ENCODE measurements at places on chromosomes 3 and 15. TPM values are rescaled to one million over a fixed set of nuclear protein-coding genes. Genes with fewer than 3 reads are reported as not detected.

DNA sequence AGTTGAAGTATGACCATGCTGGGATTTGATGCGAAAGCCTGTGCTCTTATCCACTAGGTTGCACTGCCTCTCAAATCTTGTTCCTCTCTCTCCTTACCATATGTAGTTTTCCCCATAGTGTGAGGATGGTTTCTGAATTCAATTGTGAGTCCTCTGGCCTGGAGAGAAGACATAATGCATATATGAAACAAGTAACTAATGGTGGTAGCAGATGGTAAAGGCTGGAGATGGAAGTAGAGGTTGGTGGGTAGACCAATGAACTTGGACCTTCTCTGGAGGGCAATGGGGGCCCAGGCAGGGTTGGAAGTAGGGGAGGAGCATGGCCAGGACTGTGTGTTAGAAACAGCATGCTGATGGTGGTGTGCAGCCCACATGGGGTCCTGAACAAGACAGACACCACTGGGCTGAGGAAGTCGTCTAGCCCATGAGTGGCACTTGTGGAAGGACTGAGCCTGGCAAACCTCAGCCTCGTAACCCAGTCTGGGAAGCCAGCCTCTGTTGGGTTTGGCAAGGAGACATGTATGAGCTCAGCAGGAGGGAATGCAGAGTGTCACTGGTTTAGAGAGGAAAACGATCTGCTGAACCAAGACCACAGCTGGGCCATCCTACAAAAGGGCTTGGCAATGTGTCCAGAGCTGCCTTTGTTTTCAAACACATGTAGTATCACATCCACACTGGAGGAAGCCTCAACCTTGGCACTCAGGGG lies 18.5 kb upstream of the LMCD1 start:
- DNase-seq = peak; percentile 83
- H3K27ac ChIP-seq = peak overlapping the region; percentile 77
- H3K4me1 ChIP-seq = peaks cover 34% of the 10 kb centered on the region
- H3K27me3 ChIP-seq = no peaks in the 10 kb centered on the region
- H3K36me3 ChIP-seq = no peaks in the 10 kb centered on the region

DNA sequence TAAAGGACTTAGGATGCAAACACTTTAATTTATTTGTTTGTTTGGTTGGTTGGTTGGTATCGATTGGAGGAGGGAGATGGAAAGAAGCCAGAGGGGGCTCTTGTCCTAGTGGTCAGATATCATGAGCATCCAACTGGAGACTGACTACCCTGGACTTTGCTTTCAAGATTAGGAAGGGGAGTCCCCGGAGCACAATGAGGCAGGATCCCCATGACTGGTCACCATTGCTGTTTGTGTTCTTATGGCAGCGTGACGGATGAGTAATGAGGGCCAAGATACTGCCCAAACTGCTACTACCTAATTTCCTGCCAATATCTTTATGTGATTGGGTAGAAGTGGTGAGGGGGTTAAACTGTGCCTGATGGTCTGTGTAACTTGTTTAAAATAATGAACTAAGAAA lies 354.6 kb upstream of the ROPN1 start:
- no peaks in the 10 kb centered on the region for H3K36me3 ChIP-seq
- no peak overlapping the region for H3K27ac ChIP-seq
- no peaks in the 10 kb centered on the region for H3K27me3 ChIP-seq
- H3K4me1 ChIP-seq = peaks cover 9% of the 10 kb centered on the region

GRCh38 chr15:61063875-61064320 lies 165.2 kb downstream of the RORA start:
- no peak overlapping the region for H3K4me3 ChIP-seq
- no peaks in the 10 kb centered on the region for H3K27me3 ChIP-seq
- H3K4me1 ChIP-seq = peaks cover 15% of the 10 kb centered on the region
- H3K36me3 ChIP-seq = no peaks in the 10 kb centered on the region

- no peak overlapping the region for H3K27ac ChIP-seq
- no peaks in the 10 kb centered on the region for H3K4me1 ChIP-seq
- no peaks in the 10 kb centered on the region for H3K36me3 ChIP-seq
- H3K27me3 ChIP-seq = no peaks in the 10 kb centered on the region
These were observed 215.8 kb downstream of the AGBL1 start for GRCh38 chr15:86295511-86295910.

DNA sequence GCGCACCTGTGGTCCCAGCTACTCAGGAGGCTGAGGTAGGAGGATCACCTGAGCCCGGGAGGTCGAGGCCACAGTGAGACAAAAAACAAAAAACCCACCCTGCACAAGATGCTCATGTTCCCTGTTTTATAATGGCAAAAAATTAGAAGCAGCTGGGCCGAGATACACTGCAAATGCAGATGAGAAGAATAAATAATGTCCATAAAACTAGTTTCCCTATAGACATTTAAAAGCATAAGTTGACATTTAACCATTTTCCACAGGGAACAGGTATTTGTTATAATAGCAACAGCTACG lies 537 bp upstream of the SCAP start:
- H3K27ac ChIP-seq = peak overlapping the region; percentile 69
- no peaks in the 10 kb centered on the region for H3K36me3 ChIP-seq
- no peak for DNase-seq

DNA sequence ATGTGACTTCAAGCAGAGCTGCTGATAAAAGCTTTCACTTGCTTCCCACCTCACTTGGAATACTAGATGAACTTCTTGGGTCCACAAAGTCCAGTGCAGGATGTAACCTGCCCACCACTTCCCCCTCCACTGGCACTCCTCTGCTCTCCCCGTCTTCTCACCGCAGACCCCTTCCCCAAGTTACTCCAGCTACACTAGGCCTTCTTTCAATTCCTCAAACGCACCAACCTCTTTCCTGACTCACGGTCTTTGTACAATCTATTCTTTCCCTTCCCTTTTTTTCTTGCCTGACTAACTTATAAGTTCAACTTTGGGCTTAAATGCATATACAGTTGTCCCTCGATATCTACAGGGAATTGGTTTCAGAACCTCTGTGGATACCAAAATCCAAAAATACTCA lies 5.2 kb upstream of the ATP13A3 start:
- H3K36me3 ChIP-seq = no peaks in the 10 kb centered on the region
- H3K27ac ChIP-seq = no peak overlapping the region
- H3K4me3 ChIP-seq = no peak overlapping the region
- no peak for DNase-seq
- H3K27me3 ChIP-seq = no peaks in the 10 kb centered on the region
- peaks cover 17% of the 10 kb centered on the region for H3K4me1 ChIP-seq

DNA sequence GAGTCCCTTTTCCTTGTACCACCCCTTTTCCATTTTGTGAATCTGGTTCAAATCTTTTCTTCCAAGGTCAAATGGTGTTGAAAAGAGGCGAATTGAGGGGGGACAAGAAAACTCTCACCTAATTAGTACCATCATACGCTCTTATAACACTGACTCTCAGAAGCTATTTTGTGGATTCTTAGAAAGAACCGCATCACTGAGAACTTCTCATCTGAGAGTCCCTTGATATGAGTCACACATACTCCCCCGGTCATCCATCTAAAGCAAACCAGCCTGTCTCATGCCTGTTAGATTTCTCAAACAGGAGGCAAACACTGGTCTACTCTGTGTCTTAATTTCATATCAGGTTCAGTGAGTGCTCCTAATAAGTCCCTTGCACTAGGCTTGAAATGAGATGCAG lies 76.5 kb upstream of the SPRED1 start:
- no peaks in the 10 kb centered on the region for H3K27me3 ChIP-seq
- DNase-seq = no peak
- H3K4me3 ChIP-seq = no peak overlapping the region
- no peak overlapping the region for H3K27ac ChIP-seq
- H3K36me3 ChIP-seq = no peaks in the 10 kb centered on the region
- H3K4me1 ChIP-seq = no peaks in the 10 kb centered on the region

- peak overlapping the region; percentile 86 for H3K27ac ChIP-seq
- no peaks in the 10 kb centered on the region for H3K27me3 ChIP-seq
- peaks cover 84% of the 10 kb centered on the region for H3K4me1 ChIP-seq
- peak; percentile 45 for DNase-seq
- no peaks in the 10 kb centered on the region for H3K36me3 ChIP-seq
These were observed 610 bp downstream of the MAP4 start for GRCh38 chr3:48015431-48016180.

DNA sequence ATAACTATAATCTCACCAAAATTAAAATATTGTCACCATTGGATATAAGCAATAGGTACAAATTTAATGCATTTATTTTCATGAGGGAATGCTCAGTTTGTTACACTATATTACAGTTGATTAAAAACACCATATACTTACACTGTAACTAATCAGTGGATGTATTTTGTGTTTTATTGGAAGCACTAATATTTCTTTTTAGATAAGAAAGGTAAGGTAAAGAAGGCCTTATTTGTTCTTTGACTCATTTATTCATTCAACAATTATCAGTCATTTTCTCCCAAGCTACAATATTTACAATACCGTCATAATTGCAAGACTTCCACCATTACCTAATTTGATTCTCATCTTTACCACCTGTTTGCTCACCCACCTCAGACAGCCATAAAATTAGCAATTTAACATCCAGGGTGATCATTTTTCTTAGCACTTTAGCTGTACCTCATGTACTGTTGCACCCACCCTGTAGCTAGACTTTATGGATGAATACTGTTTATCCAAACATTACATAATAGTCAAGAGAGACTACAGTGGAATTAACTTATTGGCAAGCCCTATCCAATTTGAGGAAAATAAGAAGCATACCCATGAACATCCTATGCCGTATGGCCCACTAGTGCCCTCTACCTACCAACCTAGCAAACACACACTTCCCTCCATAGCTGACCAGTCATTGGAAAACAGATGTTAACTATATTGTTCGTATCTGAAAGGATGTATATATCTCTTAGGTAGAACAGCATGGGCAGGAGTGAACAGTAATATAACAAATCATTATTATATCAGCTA lies 229.6 kb downstream of the BBX start:
- H3K4me1 ChIP-seq = peaks cover 4% of the 10 kb centered on the region
- DNase-seq = peak; percentile 15
- H3K27ac ChIP-seq = no peak overlapping the region
- no peak overlapping the region for H3K4me3 ChIP-seq
- H3K36me3 ChIP-seq = no peaks in the 10 kb centered on the region

DNA sequence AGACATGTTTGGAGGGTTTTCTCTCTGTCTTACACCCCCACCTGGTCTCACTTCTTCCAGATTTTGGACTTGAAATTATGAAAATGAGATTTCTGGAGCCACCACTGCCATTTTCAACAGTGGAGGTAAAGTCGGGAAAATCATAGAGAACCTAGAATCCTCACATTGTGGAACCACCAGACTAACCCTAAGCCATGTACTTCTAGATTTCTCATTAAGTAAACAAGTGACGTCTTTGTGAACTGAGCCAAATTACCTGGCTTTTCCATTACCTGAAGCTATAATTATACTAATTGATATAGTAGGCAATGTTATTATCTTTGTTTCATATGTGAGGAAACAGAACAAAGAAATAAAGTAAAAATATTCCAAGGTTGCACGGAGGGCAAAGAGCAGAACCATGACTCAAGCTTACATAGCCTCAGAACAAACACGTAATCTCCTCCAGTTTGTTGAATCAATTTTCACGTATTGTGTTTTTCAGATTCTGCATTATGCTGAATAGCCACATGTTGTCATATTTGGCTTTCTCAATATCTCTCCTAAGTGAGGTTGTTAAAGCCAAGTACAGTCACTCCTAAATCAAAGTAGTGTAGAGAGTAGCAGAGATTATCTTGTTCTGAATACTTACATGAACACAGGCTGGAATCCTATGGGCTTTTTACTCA lies 101.3 kb upstream of the CMC1 start:
- H3K4me1 ChIP-seq = peaks cover 33% of the 10 kb centered on the region
- H3K4me3 ChIP-seq = no peak overlapping the region
- no peaks in the 10 kb centered on the region for H3K27me3 ChIP-seq
- DNase-seq = no peak

Gene SI
- not detected for total RNA-seq

Gene SCN10A
- total RNA-seq = not detected

Gene ABI3BP
- total RNA-seq = 9.3 TPM

Gene PLSCR4
- 28.5 TPM for total RNA-seq

All from body of pancreas (tissue), 4 donors.